ENCODE measurements at places on chromosomes 11 and 22.

DNA sequence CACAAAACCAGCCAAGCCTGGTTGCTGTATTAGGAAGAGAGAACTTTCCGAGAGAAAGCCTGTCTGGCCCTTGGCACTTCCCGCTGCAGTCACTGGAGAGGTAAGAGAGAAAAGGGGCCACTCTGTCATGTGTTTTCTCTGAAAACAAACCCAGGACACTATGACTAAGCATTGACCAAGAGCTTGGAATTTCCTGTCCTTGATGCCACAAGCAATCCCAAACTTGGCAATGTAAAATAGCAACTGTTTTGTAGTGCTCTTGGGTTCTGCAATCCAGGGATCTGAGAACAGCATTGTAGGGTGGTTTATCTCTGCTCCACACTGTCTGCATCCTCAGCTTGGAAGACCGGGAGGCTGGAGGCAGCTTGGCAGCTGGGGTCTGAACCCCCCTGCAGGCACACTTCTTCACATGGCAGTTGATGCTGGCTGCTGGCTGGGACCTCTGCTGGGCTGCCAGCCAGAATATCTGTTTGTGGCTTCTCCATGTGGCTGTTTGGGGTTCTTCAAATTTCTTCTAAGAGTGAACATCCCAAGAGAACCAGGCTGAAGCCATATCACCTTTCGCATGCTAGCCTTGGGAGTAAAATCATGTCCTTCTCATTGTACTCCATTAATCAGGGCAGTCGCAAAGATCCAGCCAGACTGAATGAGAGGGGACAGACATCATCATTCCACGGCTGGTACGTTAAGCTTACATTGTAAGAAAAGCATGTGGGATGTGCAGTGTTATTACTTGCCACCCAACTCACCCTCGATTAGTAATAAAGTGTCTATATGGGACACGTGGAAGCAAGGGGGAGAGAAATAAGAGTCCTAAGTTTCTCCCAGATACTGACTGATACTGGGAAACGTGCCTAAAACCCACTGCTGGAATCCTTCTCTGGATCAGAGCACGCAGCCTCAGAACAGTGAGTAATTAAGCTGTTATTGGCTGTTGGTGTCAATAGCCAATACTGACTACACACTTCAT, 537.4 kb upstream of the B3GAT1 start:
- DNase-seq: no peak

DNA sequence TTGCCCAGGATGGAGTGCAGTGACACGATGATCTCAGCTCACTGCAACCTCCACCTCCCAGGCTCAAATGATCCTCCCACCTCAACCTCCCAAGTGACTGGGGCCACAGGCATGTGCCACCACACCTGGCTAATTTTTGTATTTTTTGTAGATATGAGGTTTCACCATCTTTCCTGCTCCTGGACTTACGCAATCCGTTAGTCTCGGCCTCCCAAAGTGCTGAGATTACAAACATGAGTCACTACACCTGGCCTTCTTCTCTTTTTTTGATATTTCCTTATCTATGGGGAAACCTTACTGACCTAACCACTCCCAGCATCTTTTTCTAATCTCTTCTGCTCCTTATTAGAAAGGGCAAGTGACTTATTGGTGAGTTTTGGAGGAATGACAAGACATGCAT, 121.7 kb upstream of the CHORDC1 start:
- no peak for DNase-seq

GRCh38 chr11:128731041-128731663, 37.3 kb downstream of the FLI1 start:
- DNase-seq: no peak

DNA sequence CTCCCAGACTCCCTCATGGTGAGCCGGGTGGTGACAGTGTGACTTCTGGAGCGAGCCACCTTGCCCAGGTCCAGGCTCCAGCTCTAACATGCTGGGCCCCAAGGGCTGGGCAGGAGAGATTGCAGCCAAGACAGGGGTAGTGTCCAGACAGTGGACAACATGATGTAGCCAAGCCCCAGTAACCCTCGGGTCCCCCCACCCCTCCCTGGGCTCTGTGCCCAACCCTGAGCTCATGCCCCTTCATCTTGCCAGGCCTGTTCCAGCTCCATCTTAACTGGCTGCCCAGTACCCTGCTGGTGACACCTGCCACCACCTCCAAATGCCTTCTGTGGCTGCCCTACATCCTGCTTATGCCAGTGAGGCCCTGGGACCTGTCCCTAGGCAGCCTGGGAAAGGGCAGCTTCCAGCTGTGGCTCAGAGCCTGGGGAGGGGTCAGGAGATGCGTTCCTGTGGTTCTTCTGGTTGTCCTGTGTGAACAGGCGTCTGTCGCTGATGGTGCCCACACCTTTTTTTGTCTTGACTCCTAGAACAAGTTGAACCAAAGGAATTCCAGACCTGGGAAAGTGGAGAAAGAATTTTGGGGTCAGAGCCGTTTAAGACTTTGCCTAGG, 12.5 kb upstream of the SYT12 start:
- no peak for DNase-seq

DNA sequence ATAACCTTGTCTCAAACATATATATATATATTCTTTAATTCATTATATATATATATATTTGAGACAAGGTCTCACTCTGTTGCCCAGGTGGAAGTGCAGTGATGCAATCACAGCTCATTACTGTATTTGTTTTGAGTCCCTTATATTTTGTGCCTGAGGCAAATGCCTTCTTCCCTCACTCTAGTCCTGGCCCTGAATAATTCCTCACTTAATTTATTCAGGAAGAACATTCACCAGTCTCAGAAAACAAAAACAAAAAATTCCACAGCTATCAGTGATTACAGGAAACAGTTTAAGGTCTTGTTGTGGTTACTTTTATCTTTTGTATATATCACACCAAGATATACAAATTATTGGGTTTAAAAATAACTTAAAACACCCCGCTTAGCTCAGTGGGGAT, 155.7 kb downstream of the CWF19L2 start:
- DNase-seq: no peak

GRCh38 chr11:72411623-72412419, 22.5 kb downstream of the CLPB start:
- DNase-seq: no peak

DNA sequence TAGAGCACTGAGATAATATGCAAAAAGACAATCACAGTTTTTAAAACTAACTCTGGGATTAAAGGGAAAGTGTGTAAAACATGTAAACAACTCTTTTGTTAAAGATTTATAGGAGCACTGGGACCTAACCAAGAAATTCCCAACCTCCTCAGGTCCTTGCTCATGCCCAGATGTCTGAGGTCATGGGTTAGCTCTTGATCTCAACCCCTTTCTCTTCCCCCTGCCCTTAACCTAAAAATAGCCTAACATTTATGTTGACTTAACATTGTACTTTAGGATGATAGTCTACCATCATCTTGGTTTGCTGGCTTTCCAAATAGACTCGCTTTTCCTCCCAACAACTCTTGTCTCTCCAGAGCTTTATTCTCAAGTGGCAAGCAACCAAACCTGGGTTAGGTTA, 258.2 kb upstream of the FAT3 start:
- DNase-seq: no peak

DNA sequence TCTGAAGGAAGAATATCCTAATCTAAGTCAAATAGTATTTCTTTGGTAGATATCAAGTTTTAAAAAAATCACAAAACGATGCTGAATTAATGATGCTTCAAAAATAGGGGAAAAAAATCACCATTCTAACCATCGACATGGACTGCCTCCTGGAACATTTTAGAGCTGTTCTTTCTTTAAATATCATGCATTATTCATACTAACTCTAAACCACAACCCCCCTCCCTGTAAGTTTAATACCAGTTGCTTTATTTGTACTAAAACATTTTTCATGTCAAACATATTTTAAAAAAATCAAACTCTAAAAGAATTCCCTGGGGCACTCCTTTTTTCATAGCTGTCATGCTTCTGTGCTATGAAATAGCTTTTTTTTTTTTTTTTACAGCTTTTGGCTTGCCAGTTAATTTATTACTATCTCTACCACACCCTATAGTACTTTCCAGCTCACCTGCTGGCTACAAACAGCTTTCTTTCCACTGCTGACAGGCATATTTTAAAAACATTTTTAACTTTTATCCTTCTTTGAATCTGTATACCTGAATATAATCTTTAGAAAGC, 256.9 kb downstream of the SOX6 start:
- DNase-seq: no peak

DNA sequence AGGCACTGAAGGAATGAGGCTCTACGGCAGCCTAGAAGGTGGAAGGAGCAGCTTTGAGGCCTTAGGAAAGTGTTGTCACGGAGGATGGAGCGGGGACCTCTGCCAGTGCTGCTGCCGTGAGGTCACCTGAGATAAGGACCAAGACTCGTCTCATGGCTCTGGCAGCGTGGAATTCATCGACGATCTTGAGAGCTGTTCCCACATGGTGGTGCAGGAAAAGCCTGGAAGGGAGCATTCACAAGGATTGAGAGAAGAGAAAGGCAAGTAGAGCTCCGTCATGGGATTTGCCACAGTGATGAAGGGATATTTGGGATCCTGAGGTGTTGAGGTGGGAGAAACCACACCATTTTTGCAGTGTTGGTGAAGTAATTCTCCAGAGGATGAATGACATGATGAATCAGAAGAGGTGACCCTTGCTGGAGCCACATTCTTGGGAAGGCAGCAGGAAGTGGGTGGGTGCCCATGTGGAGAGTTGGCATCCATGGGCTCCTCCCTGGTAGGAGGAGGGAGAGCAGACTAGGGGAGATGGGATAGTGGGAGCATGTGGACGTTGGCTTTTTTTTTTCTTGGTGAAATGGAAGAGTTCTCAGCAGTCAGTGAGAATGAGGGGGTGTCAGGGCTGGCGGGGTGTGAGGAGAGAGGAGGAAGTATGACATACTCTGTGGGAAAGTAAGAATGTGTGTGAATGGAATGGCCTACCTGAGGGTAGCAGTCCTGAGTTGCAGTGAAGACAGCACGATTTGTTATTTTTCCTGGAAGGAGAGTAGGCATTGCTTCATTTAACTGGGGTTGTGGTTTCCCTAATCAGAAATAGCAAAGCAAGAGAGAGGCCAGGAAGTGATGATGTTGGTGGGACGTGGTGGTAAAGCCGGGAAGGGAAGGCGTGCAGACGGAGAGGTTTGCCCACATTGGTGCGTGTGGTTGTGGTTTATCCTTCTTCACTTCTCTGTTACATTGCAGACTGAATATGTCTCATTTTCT, 11.1 kb downstream of the PPP6R3 start:
- peak; percentile 18 for DNase-seq

- DNase-seq: no peak
Observed at GRCh38 chr11:8871171-8871775, 39.7 kb upstream of the AKIP1 start.

DNA sequence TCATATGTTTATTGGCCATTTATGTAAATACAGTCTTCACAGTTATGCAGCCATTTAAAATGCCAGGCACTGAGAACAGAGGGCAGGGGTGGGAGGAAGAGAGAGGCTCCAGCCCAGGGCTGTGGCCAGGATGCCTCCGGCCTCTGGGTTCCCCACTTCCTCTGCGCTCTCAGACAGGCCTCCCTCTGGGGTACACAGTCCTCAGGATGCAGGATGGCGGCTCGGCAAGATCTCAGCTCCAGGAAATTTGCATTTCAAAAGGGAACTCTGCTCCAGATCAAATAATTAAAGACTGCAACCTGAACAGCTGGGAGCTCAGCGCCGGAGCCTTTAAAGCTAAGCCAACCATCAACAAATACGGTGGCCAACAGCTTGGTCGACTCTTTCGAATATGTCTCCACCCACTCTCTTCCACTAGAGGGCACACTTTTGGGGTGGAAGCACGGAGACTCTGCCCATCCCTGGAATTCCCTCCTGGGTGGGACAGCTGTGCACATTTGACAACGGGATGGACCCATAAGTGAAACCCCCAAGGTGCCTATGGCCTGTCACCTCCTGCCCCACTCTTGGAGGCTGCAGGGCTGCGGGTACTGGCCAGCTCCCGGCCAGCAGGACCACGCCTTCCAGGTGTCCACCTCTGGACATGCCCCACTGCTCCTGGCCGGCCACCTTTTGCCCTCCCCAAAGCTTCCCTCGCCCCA, 1044.7 kb downstream of the BRD1 start:
- DNase-seq: no peak

- DNase-seq: no peak
Observed at GRCh38 chr22:48919187-48919590, 908.5 kb downstream of the BRD1 start.

- no peak for DNase-seq
Observed at GRCh38 chr11:118953265-118953664, 2.8 kb upstream of the UPK2 start.

GRCh38 chr11:67413266-67413849, 2.1 kb upstream of the CARNS1 start:
- no peak for DNase-seq

DNA sequence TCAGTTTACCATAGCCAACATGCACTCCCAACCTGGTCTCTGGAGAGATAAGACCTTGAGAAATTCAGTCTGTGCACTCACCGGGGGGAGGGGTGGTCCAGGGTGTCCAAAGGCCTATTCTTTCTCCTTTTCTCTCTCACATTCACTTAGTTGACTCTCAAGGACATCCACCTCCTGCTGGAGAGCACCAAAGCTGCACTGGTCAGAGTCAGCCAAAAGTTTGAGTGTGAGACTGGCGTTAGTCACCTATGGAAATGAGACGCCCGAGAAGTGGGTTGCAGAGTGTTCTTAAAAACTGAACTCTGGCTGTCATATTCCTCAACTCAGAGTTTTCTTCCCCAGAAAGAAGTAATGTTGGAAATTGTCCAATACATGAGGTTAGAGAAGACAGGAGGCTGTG, 5.0 kb upstream of the UBQLNL start:
- DNase-seq: no peak

DNA sequence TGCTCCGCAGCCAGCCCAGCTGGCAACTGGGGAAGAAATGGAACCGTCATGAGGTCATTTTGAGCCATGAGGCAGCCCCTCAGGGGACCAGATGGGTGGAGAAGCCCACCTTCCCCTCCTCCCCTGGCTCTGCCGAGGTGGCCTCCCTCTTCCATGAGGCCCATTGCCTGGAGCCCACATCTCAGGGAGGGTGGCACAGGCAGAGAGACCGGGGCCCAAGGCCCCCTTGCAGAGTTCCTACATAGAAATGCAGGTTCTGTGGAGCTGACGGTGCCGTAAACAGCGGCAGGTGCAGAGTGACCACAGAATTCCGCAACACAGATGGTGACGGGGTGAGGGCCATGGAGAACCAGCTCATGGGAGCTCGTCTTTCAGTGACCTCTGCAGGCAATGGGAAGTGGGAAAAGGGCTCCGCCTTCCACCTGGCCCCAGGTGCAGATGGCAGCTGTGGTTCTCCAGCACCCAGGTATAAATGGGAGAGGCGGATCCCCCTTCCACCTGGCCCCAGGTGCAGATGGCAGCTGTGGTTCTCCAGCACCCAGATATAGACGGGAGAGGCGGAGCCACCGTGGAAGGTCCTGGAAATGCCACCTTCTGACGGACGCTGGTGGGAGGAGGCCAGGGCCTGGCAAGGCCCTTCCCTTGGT, 765.4 kb downstream of the BRD1 start:
- DNase-seq: no peak

All from stimulated activated CD4-positive, alpha-beta T cell treated with anti-CD3 and anti-CD28 coated beads, Interleukin-4, amount 100 ng/mL, for 4 hours (primary cell).